ENCODE measurements at places on chromosomes 16 and 17.

DNA sequence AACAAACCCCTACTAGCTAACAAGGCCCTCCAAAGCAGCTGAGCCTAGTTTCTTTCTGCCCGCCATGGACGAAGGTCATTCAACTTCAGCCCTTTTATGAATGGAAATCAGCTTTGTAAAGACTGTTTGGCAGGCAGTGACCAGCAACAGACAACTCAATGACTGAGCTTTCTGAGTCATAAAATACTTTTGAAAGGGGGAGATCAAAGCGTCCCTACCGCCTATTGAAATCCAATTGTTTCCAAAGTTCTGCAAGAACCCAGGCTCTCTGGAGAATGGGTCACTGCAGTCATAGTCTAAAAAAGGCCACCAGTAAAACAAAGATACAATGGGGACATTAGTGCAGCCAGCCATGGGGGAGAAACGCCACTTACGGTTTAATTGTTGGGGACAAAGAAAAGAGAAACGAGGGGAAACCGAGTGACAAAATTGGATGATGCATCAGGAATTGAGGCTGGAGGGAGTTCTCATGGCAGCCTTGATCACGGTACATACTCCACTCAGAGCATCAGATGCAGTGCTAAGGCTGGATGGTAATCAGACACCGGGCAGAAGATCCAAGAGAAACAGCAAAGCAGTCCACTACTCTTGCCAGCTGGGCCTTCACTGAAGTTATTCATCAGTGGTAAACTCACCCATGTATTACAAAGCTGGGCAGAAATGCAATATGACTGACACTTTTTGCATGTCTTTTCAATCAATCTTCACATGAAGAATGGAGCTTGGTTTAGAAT is 9.8 kb downstream of the ADAMTS18 start:
- DNase-seq, result no peak

- no peak for DNase-seq
Measured at GRCh38 chr17:67476787-67477335, 99.8 kb downstream of the PITPNC1 start.

- DNase-seq, result no peak
Measured at GRCh38 chr17:71460943-71461342, 659.9 kb upstream of the SOX9 start.

GRCh38 chr16:88469615-88470395 is 16.7 kb downstream of the ZFPM1 start:
- DNase-seq, result peak; percentile 30

DNA sequence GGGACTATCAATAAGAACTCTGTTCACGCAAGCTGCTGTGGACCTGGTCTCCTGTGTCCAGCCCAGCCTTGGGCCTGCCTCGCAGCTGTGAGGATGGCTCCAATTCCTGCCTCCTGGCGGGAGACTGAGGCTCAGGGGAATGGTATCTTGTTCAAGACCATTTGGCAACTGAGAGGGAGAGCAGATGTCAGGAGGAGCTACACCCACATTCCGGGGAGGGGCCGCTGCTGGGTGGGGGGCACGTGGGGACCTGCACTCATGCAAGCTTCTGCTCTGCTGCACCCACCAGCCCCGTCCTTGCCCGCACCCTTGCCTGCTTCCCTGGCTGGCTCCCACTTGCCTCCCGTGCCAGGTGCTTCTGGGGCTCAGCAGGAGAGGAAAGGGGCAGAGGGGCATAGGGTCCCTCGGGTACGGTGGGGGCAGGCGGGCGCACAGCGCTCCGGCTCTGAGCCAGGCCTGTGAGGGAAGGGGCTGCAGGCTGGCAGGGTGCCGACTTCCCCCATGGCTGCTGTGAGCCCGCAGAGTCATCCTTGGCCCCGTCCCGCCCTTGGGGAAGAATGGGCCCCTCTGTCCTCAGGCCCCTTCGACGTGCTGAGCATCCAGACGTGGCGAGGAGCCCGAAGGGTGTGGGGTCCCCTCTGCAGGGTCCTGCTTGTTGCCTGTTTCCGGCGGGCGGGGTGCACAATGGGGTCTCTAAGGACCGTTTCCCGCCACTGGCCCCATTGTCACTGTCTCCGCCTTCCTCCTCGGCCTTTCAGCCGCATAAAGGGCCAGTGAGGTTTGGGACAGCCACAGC is 2.7 kb downstream of the METRN start:
- DNase-seq, result no peak

- DNase-seq, result no peak
Measured at GRCh38 chr17:79484600-79485418, 126.0 kb downstream of the RBFOX3 start.

DNA sequence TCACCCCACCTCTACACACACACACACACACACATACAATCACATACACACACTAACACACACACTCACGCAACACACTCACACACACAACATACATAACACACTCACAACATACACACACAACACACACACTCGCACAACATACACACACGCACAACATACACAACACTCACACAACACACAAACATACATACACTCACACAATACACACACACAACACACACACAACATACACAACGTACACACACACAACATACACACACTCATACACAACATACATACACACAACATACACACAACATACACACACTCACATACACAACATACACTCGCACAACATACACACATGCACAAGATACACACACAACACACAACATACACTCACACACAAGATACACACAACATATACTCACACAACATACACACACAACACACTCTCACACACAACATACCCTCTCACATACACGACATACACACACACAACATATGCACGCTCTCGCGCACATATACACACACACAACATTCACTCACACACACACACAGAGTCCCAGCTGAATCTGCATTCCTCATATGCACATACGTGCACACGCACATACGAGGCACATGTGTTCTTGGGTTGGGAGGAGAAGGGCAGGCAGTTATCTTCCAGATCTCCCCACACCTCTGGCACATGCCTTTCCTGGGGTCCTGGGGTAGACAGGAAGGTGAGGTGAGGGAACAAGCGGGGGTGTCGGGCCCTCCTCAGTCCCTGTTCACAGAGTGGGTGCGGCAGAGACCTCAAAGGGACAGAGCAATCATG is 1.1 kb downstream of the ASGR2 start:
- no peak for DNase-seq

- DNase-seq, result no peak
Measured at GRCh38 chr17:62675260-62675659, 47.8 kb downstream of the MRC2 start.

DNA sequence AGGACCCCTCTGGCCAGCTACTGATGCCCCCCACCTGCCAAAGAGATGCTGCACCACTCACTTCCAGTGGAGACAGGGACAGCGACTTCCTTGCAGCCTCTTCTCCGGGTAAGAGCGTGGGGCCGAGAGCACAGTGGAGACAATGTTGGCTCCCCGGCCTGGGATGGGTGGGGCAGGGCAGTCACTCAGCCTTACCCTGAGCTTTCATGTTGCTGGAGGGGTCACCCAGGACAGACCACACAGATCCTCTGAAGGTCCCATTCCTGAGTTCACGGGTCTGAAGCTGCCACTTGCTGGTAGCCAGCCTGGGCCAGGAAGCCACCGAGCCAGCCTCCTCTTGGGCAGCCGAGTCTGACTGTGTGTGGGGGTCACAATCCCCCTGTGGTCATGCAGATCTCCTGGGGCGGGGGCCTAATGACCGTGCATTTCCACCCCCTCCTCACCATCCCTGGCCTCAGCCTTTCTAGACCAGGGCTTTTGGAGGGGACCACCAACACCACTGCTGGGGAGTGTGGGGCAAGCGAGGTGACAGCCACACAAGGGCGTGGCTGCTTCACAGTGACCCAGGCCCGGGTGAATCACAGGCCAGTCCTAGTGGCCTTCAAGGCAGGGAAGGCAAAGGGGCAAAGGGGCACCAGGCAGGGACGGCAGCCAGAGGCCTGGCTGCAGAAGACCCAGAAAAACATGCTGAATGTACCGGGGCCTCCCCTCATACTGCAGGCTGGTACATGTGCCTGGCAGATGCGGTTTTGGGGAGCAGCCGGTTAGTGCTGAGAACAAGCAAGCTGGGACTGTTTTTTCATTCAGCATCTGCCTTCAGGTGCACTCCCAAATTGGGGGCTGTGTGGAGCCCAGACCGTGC is 10.4 kb downstream of the TAF1C start:
- no peak for DNase-seq

DNA sequence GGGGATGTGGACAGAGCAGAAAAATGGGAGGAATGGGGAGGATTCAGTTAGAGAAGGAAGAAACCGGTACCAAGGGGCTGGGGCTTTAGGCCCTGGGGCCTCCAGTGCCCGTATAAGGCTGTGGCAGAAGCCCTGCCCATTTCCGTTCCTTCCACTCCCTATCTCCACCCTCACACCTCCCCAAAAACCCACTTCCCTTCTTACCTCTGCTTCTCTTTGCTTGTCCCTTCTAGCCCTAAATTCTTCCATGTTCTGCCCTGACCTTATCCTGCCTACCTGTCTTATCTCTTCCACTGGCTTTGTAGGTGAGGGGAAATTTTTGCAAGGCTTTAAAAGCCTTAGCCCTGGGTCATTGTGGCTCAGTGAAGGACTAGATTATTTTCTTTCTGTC is 4.1 kb downstream of the RNF167 start:
- DNase-seq, result no peak

GRCh38 chr17:42846594-42847280 is 2.4 kb downstream of the AOC2 start:
- no peak for DNase-seq

GRCh38 chr16:15866451-15866850 is 9.6 kb upstream of the MYH11 start:
- no peak for DNase-seq

DNA sequence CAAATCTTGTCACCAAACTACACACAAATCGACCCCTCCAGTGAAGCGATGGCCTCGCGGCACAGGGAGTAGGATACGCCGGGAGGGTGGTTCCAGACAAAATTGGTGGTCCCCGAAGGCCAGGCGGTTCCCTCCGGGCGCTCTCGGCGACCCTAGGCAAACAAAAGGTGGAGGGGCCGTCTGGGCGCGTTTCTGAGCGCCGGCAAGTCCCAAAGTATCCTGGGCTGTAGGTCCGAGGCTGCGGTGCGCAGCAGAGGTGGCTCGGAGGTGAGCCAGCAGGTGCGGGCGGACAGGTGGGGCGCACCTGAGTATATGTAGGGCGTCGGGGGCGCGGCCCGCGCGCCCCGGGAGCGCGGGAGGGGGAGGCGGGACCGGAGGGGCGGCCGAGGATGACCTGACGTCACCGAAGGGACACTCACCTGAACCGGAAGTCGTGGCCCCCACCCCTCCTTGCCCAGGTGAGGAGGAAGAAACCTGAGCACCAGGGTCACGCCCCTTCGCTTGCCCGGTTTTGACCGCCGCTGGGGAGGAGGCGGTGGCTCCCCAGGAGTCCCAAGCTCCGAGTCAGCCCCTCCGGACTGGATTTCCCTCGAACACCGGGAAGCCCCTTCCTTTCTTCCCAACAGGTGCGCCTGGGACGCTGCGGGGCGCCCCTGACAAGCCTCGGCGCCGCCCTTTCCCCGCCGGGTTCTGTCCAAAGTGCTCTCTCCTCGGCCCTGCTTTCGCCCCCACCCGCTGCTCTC is at the start of gene CLDN7:
Gene CLDN7 (minus strand): TSS at position 287 of the 743 bp plus-strand sequence. CDS start 435 bp downstream, outside the sequence.
- no peak for DNase-seq

DNA sequence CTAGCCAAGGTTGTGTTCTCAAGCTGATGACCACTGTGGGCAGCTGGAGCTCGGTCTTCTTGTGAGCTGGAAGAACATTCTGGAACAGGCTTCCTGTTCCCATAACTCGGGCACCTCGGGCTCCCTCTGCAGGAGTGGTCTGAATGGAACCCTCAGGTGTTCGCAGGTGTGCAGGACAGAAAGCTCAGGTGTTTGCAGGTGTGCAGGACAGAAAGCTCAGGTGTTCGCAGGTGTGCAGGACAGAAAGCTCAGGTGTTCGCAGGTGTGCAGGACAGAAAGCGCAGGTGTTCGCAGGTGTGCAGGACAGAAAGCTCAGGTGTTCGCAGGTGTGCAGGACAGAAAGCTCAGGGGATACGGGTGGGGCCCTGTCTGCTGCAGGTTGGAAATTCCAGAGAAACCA is 109.0 kb upstream of the CACNG5 start:
- no peak for DNase-seq

- no peak for DNase-seq
Measured at GRCh38 chr16:68752602-68753001, 15.5 kb downstream of the CDH1 start.

GRCh38 chr16:66322174-66322573 is 44.3 kb upstream of the CDH5 start:
- no peak for DNase-seq

DNA sequence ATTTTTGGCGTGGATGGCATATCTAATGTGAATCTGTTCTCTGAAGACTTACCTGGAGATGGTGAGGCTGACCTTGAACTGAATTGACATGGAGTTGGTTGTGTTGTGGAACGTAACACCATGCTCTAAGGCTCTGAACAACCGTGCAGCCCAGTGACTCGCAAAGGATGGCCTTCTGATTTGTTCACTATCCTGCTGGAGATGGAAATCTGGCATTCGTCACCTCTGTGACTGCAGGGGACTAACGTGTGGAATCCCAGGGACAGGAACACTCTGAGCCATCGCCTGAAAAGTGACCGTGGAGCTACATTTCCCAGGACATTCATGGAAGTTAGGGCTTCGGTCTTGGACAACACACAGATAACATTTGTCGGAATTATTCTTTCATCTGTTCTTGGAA is 61.1 kb downstream of the BANP start:
- no peak for DNase-seq

GRCh38 chr17:40063901-40064531 is 1.3 kb downstream of the THRA start:
- no peak for DNase-seq
